ENCODE measurements at places on chromosomes 5 and 9.
A peak's percentile ranks its signal among the peaks of the same experiment; 100 is the strongest.

GRCh38 chr9:127990554-127990953, 9.8 kb upstream of the EEIG1 start:
- no peak for DNase-seq

- DNase-seq: no peak
Measured at GRCh38 chr9:8521112-8521511, 721.5 kb upstream of the DMAC1 start.

GRCh38 chr5:149609640-149610219, 28.4 kb downstream of the ARHGEF37 start:
- DNase-seq: no peak

- no peak for DNase-seq
Measured at GRCh38 chr5:108696951-108697715, 50.6 kb upstream of the FER start.

GRCh38 chr5:42612750-42613366, 143.8 kb upstream of the CCDC152 start:
- no peak for DNase-seq

DNA sequence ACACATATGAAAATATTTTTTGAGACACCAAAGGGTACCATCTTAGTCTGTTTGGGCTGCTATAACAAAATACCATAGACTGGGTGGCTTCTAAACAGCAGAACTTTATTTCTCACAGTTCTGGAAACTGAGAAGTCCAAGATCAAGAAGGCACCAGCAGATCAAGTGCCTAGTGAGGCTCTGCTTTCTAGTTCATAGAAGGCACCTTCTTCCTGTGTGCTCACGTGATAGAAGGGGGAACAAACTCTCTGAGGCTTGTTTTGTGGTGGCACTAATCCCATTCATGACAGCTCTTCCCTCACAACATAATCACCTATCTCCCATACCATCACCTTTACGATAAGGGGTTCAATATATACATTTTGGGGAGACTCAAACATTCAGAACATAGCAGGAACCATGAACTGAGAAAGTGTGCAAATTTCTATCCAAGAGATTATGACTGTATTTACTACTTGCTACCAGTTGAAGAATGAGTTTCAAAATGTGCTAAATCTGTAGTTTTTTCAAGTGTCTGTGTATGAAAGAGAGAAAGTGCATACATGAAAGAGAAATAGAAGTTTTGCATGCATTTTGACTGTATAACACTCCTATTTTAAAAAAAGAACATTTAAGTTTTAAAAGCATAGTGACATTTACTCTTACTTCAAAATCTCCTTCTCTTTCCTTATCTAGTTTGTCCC, 207.3 kb downstream of the PARP8 start:
- DNase-seq: no peak

DNA sequence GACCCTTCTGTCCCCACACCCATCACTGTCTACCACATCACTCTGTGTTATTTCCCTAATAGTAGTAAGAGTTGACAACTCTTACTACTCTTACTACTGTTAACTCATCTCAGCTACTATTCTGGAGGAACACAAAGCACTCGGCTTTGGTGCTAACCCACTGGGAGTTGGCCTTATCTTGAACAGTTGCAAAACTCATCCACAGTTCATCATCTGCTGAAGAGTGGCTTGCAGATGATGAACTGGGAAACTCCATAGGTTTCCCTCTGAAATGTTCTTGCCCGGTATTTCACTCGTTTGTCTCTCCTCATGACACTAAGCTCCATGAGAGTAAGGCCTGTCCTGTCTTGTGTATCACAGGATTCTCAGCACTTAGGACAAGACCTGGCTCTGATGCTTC, 221.4 kb downstream of the NR3C1 start:
- no peak for DNase-seq

- DNase-seq: peak; percentile 35
Measured at GRCh38 chr9:130276955-130277354, 11.4 kb downstream of the HMCN2 start.

DNA sequence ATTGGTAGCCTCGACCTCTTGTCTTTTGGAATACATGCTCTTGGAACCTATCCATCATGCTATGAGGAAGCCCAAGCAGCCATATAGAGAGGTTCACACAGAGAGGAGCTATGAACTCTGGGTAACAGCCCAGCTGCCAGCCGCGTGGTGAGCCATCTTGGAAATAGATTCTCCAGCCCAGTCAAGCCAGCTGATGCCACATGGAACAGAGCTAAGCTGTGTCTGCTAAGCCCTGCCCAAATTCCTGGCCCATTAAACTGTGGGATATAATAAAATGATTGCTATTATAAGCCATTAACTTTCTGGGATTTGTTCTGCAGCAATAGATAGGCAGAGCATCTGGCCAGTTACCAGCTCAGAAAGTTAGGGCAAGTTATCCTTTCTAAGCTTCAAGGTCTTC, 4.9 kb upstream of the PRUNE2 start:
- no peak for DNase-seq

GRCh38 chr9:113599646-113600022, 136.1 kb downstream of the RGS3 start:
- DNase-seq: no peak

DNA sequence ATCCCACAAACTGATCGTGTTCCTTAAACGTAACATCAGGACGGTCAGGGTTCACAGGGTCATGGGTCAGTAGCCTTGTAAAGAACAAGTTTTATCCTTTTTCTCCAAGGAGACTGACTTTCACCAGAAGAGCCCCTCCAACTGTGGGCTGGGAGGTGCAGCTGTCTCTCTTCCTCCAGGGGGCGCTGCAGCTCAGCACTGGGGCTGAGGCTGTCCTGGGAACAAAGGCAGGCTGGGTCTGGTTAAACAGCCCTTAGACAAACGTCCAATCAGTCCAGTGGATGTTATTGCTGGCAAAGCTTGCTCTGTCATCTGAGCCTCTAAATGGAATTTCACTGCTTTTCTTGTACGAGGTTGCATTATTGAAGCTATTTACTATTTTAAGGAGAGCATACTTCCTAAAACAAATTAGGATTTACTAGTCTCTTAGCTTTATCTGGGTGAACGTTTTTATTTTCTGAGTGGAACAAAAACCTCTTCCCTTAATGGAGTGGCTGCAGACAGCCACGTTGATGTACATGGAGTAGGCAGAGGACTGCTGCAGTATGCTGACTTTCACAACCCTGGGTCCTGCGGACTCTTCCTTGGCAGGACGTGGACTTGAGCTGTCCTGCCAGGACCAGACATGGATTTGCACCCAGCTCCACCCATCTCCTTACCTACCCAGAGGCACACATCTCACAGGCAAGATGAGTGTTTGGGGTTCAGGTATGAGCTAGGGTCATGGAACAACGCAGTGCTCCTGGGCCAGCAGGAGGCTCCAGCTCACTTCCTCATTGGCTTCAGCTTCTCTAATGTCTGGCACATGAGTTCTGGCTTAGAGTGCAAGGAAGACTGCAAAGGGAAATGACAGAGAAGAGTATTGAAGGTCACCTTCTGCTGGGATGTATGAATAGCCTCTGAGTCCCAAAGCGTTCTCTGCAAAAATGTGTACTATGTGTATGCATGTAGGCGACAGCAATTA, 7.8 kb downstream of the EXOSC2 start:
- DNase-seq: peak; percentile 85

All from left ventricle myocardium superior (tissue), 1 donor.